NCI-H446 treated with DMSO at 0.1 percent for 48 hours (cell line): ENCODE measurements at places on chromosomes 12 and 14.

DNA sequence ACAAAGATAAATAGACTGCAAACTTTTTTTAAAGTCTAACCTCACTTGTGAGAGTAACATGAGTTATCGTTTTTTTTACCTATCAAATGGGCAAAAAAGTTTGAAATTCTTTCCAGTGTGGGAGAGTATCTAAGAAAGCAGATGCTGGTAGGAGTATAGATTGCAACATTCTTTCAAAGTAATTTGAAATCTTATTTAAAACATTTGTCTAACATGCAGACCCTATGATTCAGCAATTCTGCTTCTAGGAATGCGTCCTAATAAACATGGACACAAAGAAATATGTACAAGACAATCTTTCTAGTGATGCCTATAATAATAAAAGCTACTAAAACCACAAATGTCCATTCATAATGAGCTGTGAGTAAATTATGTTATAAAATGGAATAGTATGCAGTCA lies 110.4 kb upstream of the TMCC3 start:
- no peak for DNase-seq

- DNase-seq = peak; percentile 30
Measured at GRCh38 chr14:87049950-87050349, 943.0 kb downstream of the GALC start.

GRCh38 chr12:6607751-6608591 lies 792 bp upstream of the CHD4 start:
- peak; percentile 88 for DNase-seq

DNA sequence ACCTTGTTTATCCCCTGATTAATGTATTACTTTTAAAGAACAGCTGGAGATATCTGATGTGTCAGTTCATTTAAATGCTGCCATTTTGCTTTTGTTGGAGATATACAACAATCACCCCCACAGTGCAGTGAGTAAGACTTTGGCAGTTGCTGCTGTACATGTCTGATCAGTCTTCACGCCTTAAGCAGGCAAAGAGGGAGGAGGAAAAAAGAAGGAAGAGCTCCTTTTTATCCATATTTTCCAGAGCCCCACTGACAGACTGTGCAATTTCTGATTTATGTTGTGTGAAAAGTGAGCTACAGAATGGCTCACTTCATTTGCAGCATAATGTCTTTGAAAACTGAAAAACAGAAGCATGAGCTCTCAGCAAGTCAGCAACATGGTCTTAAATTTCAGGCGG lies 319.7 kb upstream of the LRIG3 start:
- no peak for DNase-seq

DNA sequence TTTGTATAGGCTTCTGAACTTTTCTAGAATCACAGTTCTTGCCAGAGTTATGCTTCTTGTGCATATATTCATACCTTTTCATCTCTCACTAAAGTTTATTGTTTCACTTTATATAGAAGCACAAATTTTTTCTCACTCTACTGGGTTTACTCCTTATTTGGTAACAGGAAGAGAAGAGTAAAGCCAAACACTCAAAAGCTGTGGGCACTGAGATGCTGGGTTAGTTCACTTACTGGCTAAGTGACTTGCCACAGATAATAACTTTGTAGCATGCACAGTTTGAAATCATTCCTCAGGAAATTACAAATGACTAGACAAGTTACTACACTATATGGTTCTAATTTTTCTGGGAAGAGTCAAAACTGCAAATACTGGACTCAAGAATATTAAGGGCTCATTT lies 7.8 kb downstream of the HIGD1C start:
- no peak for DNase-seq

DNA sequence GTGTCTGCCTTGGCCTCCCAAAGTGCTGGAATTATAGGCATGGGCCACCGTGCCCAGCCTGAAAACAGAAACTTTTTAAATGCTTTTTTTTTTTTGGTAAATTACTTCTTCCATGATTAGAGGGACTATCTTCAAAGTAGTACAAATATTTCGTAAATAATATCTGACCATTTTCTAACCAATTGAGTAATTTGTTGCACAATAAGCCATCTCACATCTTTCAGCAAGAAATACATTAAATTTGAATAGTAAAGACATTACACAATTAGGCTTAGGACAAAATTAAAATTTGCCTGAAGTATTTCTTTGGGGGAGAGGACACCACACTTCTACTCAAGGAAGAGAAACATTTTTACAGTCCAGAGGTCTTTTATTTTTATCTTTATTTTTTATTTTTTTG lies 84.7 kb upstream of the STRN3 start:
- DNase-seq = no peak

GRCh38 chr12:50059440-50060119 lies 2.2 kb downstream of the ASIC1 start:
- no peak for DNase-seq

DNA sequence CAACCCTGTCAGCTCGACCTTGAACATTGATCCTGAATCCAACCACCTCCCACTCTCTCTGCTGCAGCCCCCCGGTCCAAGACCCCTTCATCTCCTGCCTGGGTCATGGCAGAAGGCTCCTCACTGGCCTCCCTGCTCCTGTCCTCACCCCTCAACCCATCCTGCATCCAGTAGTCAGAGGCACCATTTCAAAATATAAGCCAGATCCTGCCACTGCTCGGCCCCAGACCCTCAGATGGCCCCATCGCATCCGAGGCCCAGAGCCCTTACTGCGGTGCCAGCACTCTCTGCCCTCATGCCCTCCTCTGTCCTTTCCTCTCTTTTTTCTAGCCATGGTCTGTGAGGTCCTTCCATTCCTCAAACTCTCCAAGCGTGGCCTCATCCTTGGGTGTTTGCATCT lies 34.3 kb upstream of the LHX5 start:
- no peak for DNase-seq

- DNase-seq = no peak
Measured at GRCh38 chr14:85531587-85532373, 1.8 kb downstream of the FLRT2 start.

- DNase-seq = no peak
Measured at GRCh38 chr12:132286912-132287311, 42.5 kb downstream of the GALNT9 start.

DNA sequence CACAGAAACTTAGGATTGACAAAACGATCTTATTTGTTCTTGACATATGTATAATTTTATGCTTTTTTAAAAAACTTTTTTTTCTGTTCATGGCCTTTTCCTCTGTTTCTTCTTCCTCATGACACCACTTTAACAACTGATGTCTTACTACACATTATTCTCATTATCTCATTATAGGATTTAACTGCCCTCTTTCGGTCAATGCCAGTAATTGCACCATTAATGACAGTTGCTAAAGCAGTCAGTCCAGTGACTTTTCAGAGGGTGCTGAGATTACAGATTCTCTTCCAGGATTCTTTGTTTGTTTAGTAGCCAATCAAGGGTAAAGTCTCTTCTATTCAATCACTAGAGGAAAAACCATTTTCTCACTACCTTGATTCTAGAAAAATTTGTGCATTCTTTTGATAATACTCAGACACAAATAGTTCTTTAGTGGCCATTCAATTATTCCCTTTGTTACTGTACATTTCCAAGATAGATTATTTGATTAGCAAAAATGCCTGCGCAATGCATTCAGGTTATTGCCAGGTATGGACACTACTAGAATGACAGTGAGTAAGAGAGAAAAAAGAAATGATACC lies 50.1 kb downstream of the KLRG1 start:
- peak; percentile 49 for DNase-seq

DNA sequence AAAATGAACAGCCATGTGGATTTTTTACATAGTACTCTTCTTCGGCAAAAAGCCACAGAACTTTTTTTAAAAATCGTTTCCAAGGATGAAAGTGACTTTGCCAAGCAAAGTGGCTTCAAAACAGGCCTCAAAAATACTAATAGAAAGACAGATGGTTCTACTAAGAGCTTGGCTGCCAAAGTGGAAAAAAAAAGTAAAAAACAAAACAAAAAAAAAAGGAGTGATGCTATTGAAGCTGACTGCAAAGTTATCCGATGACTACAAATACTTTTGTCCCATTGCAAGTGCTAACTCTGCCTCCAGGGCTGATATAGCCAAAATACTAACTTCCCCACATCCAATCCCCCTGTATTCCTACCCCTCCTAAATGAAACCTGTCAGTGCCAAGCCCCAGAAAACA lies 277.6 kb downstream of the SOX5 start:
- DNase-seq = peak; percentile 87

- no peak for DNase-seq
Measured at GRCh38 chr12:81440001-81440400, 319.1 kb downstream of the PPFIA2 start.

GRCh38 chr12:106070611-106071010 lies 68.1 kb downstream of the NUAK1 start:
- no peak for DNase-seq

DNA sequence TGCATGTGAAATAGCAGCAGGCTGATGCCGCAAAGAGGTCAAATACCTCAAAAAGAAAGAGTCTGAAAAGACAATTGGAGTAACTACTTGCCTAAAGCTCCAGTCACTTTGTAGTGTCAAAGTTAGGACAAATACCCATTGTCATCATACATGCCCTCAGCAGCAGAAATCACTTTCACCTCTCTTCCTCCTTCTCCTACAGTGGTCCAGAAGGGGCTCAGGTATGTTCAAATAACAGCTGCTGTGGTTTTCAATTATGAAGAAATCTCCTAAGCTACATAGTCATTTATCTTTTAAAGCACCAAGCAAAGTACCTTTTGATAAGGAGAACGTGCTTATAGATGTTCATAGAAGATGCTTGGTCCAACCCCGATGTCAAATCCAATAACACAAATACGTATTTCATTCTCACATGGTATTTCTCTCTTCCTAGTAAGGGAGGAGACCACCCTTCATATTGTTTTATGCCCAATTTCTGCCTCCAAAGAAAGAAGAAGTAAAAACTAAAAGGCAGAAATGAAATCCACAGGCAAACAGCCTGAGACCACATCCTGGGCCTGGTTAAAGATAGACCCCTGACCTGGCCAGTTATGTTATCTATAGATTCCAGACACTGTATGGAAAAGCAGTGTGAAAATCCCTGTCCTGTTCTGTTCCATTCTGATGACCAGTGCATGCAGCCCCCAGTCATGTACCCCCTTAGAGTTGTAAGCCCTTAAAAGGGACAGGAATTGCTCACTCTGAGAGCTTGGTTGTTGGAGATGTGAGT lies 23.7 kb downstream of the GYS2 start:
- DNase-seq = no peak

GRCh38 chr14:73342670-73343069 lies 105.4 kb downstream of the PAPLN start:
- DNase-seq = no peak

DNA sequence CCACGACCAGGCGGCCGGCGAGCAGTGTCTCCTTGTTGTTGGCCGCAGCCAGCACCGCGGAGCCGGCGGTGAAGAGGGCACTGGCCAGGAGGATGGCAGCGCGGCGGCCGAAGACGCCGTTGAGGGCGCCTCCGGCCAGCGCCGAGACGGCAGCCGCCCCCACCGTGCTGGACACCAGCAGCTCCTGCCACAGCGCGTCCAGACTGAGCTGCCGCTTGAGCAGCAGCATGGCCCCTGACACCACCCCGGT lies 691 bp downstream of the SLC2A13 start:
- no peak for DNase-seq

DNA sequence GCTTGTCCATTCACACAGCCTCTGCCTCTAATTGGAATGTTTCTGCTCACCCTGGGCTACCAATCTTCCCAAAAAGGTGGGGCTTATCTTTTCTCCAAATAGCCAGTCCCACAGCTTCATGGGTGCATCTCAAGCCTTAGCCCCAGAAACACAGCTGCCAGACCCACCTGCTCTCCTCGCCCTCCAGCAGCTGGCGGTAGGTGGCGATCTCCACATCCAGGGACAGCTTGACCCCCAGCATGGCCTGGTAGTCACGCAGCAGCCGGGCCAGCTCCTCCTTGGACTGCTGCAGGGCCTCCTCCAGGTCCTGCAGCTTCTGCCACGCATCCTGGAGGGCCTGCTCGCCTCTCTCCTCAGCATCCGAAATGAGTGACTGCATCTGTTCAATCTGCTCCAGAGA lies 11.1 kb downstream of the KRT77 start:
- no peak for DNase-seq

DNA sequence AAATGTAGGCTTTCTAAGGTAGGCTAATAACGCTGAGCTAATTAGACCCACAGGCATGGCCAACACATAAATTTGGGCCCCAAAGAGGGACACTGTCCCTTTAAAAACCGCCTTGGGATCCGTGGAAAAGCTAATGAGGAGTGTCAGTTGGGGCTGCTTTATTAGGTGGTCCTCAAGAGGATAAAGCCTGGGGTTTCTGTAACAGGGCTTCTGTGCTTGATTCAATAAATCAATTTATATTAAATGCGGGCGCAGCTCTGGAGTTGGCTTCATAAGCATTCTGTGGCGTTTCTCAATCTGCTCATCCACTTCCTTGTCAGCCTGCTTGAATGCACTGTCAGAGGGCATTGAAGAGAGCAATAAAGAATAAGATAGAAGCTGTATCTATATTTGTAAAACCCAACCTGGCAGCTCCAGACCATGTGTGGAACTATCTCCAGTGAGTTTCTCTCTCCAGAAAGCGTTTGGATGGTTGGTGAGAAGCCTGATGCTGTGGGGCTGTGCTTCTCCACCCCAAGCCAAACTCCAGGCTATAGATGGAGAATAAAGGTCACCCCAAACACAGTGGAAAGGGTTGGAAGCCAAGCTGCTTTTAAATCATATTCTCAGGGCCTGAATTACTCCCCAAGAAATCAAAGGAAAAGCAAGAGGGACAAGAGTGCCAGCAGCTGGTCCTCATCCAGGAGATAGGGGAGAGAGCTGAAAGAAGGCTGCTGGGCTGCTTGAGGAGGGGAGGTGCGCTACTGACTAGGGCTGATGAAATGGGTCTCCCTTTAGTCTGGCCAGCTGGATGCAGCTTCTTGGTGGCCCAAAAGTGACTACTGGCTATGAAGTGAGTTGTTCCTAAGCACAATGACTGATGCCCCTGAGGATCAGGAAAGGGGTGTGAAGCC lies 222.0 kb downstream of the PPM1H start:
- DNase-seq = no peak

DNA sequence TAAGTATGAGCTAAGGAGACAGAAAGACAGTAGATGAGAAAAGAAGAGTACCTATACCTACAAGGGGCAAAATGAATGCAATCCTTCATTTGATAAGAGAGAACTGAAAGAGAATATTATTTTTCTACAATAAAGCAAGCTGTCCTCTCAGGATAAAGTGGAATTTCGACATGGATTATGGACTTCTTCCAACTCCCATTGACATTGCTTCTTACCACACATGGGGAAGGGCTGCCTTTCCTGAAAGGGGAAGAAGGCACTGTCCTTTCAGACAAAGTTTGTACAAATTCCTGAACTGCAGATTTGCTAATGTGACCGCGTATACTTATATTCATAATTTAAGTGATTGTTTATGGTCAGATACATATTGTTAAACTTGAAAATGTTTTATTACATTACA lies 4.3 kb upstream of the HEBP1 start:
- no peak for DNase-seq

DNA sequence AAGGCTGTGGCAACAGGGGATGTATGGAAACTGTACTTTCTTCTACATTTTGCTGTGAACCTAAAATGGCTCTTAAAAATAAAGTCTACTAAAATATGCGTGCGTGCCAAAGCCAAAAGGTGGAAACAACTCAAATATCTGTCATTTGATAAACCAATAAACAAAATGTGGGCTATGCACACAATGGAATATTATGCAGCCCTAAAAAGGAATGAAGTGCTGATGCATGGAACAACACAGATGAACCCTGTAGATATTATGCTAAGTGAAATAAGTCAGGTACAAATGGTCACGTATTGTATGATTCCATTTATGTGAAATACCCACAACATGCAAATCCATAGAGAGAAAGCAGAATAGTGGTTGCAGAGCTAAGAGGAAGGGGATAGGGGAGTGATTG lies 8.0 kb downstream of the CACNA2D4 start:
- no peak for DNase-seq

GRCh38 chr12:1929241-1929984 lies 11.0 kb upstream of the CACNA2D4 start:
- no peak for DNase-seq
